ENCODE measurements at places on chromosomes 5 and 9.

GRCh38 chr5:88841212-88841611, 41.8 kb downstream of the MEF2C start:
- DNase-seq, result no peak

- DNase-seq, result no peak
Observed at GRCh38 chr5:109655841-109656240, 33.9 kb upstream of the MAN2A1 start.

DNA sequence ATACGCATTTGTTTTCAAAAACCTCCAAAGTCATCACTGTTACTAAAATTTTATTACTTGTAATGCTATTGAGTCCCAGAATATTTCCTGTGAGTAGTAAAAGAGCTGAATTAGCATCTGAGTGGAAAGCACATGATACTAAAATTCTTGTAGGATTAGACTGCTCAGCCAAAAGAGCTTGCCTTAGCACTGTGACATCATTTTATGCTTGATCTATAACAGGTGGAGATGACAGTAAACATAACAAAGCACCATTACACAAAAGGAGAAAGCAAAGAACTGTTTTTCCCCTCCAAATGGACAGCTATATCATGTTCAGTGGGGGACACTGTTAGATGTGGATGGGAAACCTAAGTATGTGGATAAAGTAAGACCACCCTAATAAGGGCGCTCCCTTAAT, 5.8 kb upstream of the JAK2 start:
- no peak for DNase-seq

DNA sequence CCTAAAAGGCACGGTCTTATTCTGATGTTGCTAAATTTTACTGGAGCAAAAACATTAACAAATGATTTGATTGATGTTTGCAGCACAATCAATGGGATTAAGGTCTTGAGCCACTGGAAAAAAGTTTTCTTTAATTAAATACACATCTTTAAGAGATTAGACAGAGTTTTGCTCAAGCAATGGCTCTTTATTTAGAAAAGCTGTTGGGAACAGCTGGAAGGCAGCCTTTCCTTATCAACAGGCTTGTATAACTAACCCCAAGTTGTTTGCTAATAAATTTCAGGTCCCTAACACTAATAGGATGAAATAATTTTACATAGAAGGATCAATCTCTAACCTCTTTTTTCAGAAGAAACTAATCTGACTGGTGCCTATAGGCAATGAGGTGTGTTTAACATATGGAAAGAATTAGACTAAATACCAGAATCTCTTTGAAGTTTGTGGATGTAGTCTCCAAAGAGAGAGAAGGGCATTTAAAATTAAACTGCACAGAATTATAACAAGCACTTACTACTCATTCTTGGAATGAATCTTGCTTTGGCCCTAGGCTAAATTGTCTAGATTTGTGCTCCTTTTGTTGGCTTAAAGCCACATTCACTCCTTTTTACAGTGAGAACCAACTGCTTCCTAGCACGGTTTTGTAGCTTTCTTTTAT, 67.3 kb upstream of the TNFAIP8 start:
- DNase-seq, result no peak

DNA sequence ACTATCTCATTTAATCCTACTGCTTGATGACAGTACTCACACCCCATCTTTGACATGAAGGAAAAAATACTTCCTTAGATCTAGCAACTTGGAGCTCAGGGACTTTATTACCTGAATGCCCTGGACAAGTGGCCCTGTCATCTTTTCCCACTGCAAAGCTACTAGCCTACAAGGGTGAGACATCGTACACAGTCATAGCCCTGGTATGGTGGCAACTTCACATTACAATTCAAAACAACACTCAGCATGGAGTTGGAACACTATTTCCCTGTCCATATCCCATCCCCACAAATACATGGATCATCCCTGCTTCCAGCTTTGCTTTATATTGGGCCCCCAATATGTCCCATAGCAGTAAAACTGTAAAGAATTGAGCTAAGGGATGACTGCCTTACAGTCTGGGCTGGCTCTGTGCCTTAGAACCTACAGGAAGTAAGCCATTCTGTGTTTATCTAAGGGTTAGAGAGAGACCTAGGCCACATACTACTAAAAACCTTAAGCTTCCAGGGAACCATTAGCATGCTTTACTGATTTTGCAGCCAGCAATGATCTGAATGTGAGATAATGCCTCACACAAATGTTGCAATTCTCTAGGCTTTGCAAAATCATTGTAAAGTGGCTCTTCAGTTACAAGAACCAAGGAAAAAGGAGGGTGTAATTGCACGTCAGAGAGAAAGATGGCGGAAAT, 55.9 kb downstream of the OTULIN start:
- DNase-seq, result no peak

DNA sequence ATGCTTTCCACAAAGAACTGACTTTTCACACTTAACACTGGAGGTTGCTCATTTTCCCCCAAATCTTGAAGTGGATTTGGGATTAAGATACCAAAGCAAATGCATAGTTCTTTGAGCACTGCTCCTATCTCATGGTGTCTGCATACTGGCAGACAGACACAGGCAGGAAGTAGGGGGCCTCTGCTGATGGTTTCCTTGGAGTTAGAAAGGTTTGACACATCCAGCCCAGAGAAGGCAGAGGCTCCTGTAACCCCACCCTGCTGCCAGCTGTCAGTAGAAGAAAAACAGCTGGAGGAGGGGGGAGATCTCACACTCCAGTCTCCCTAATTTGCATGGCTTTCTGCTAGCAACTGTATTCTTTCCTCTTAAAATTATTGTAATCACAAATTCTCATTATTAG, 44.1 kb downstream of the APTX start:
- no peak for DNase-seq

- DNase-seq, result no peak
Observed at GRCh38 chr5:65163698-65164097, 318.0 kb downstream of the ADAMTS6 start.

DNA sequence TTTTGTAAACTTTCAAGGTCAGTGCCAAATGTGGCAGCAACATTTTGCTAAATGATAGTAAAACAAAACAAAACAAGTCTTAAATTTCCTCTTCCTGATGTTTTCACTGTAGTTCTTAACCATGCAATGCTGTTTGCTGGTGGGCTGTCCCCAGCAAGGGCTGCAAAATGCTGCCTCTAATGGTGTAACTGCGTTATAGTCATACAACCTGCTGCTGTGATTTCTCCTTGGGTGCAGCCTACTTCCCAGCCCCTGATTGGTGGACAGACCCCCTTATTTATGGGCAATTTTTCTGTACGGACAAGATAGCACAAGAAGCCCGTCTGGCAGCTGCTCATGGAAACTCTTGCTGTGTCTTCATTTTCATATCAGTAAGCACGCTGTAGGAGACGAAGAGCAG, 26.6 kb upstream of the PIP5K1B start:
- no peak for DNase-seq

- DNase-seq, result no peak
Observed at GRCh38 chr5:95044096-95044495, 240.8 kb downstream of the MCTP1 start.

DNA sequence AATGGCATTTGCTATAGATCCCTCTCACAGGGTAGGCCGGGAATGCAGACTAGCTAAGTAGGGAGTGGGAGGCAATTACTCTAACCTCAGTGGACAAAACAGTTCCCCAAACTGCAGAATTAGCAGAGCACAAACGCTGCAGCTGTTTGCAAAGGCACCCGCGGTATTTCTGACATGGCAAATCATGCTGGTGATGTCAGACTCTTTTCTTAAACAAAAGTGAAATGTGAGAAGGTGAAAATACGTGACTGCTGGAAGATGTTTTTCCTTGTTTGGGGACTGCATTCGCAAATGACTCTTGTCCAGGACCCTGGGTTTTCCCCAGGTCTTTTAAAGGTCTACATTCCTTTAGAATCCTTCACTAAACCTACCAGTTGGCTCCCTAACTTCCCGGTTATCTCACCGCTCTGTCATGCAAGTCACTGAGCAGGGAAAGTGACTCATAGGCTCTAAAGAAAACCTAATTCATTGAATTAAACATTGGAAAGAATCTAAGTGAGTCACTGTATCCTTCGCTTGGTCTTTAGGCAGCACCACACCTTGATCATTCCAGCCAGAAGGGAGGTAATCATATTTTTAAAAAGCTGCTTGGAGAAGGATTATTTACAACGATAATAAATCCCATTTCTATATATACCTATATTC, 91.5 kb upstream of the DNAH5 start:
- DNase-seq, result peak; percentile 58

GRCh38 chr5:90680921-90681563, 122.4 kb downstream of the ADGRV1 start:
- no peak for DNase-seq

GRCh38 chr5:179679014-179679674, 1.7 kb downstream of the CBY3 start:
- peak; percentile 44 for DNase-seq

- peak; percentile 82 for DNase-seq
Observed at GRCh38 chr9:83708515-83709158, 879 bp upstream of the UBQLN1 start.

- no peak for DNase-seq
Observed at GRCh38 chr5:54601411-54602230, 84.1 kb downstream of the SNX18 start.

DNA sequence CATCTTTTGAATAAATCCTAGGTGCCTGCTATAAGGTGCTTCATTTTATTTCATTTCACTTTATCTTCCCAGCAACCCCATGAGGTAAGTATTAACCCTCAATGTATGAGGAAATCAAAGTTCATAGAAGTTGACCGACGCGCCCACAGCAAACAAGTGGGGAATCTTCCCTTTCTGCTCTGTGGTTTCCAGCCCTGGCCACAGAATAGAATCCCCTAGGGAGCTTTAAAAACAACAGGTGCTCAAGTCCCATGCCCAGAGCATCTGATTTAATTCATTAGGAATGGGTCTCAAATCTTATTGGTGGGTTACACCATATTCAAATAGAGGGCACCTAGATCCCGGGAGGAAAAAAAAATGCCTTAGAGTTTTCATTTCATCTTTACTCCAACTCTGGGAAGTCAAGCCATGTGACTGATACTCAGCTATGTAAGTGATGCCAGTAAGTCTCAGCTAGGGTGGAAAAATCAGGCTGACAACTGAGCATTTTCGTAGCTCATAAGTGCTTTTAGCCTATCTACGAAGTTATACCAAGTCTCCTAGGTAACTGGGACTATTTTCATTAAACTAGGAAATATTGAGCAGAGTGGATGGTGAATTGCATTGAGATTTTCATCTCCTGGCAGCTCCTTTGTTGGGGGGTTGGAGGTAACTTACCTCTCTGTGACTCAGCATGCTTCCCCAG, 353.4 kb upstream of the SLC30A5 start:
- DNase-seq, result no peak

- DNase-seq, result no peak
Observed at GRCh38 chr5:8660133-8660893, 791.4 kb downstream of the MTRR start.

DNA sequence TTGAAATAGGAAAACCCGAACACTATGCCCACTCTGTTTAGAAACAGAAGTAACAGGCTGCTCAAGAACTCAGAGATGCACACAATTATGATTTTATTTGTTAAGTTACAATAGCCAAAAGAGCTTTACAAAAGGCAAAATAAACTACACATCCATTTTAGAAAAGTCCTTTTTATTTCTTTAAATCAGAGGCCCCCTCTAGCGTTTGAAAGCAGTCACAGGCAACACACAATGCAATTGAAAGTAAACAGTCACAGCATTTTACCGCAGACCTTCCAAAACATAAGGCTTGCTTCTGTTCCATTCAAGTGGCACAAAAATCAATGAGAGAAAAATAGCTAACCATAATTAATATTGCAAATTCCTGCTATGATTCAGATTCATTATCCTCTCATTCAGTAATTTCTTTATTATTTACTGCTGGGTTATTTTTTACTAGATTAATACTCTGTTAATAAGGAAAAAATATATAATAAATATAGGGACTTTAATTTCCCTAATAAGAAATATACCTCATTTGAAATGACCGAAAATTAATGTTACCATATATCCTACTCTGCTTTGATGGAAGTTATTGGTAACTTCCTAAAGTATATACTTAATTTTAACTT, 78.3 kb downstream of the CEP120 start:
- no peak for DNase-seq
